Memory B cell (primary cell): ENCODE measurements at places on chromosomes 3 and 15.

DNA sequence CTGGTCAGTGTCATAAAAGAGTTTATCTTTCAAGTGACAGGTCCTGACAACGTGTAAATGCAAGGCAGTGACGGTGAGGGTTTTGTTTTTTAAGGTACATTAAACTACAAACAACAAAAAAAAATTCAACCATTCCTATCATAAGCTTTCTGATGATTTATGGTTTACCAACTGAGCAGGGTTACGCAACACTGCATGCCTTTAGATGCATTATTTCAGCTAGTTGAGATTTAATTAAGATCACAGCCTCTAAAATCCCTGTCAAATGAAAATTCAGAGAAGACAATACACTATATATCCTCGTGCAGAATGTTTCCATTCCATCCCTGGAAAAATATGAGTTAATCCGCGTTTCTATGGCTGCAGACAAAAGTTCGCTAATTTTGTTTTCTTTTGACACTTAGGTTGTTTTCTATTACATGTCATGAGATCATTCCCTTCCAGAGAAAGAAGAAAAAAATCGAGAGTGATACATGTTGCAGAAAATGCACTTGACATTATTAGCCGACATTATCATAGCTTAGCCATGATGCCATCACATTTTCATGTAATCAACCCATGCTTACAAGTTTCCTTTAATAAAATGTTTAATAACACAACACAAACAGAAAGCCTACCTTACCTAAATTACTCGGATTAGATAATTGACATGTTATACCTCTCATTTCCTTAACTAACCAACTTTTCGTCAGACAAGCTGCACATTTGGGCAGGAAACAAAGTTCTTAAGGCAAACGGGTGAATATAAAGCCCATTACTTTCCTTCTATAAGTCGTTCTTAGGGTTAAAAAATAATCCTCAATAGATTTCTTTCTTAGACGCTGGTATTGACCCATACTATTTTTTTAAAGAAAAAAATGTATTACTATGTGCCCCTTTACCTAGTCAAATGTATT is 521.2 kb downstream of the FOXP1 start:
- H3K36me3 ChIP-seq, result no peaks in the 10 kb centered on the region
- peaks cover 44% of the 10 kb centered on the region for H3K4me1 ChIP-seq
- H3K4me3 ChIP-seq, result peak overlapping the region; percentile 69
- no peak overlapping the region for H3K27ac ChIP-seq
- no peak for DNase-seq
- H3K27me3 ChIP-seq, result no peaks in the 10 kb centered on the region

GRCh38 chr15:44227584-44227983 is 32.5 kb upstream of the FRMD5 start:
- H3K36me3 ChIP-seq, result no peaks in the 10 kb centered on the region
- no peak for DNase-seq
- no peak overlapping the region for H3K27ac ChIP-seq
- H3K27me3 ChIP-seq, result peaks cover 4% of the 10 kb centered on the region
- no peaks in the 10 kb centered on the region for H3K4me1 ChIP-seq

DNA sequence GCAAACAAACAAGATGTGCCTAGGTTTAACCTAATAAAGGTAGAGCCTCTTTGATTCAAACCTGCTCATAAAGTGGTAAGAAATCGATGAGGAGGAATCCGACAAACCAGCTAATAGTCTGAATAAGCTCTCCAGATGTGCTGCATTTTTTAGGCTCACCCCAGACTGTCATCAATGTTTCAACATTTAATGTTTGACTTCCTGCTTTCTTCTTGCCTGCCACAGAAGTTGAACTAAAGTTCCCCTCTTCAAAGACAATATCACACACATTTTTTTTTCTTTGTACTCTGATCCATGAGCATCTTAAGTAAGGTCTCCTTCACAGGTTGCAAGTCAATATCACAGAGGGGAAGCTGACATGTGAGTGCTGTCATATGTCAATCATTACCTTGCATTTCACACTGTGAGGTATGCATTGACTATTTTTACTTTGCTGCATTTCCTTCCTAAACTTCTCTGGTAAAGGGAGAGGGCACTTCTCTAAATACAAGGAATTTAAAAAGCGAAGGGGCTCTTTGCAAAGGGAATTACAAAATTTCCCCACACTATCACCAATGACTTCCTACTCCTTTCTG is 172.3 kb upstream of the MCTP2 start:
- H3K27me3 ChIP-seq, result peaks cover 6% of the 10 kb centered on the region
- no peaks in the 10 kb centered on the region for H3K4me1 ChIP-seq
- no peak overlapping the region for H3K4me3 ChIP-seq
- H3K36me3 ChIP-seq, result no peaks in the 10 kb centered on the region
- no peak for DNase-seq

- H3K4me3 ChIP-seq, result no peak overlapping the region
- H3K4me1 ChIP-seq, result peaks cover 24% of the 10 kb centered on the region
- no peak overlapping the region for H3K27ac ChIP-seq
- peaks cover 8% of the 10 kb centered on the region for H3K36me3 ChIP-seq
- DNase-seq, result no peak
- H3K27me3 ChIP-seq, result no peaks in the 10 kb centered on the region
These were observed 19.3 kb downstream of the RAB27A start for GRCh38 chr15:55270291-55270690.

GRCh38 chr3:177929310-177929709 is 606.9 kb upstream of the KCNMB2 start:
- no peaks in the 10 kb centered on the region for H3K36me3 ChIP-seq
- H3K4me1 ChIP-seq, result peaks cover 5% of the 10 kb centered on the region
- no peak overlapping the region for H3K4me3 ChIP-seq
